Neural progenitor cell (in vitro differentiated cells): ENCODE measurements at places on chromosomes 1 and 21.

DNA sequence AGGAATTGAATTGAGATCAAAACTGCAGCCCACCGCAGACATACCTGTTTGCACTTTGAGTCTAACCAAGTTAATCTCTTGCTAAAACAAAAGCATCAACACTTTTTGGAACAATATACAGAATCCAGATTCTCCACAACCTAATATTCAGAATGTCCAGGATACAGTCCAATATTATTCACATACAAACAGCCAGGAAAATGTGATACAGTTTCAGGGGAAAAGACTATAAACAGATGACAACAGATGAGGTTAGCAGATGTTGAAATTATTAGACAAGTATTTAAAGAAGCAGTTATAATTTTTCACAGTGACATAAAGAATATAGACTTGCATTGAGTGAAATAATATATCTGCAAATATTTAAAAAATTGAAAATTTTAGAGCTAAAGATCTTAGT, 678.1 kb upstream of the CXADR start:
- DNase-seq, result no peak

DNA sequence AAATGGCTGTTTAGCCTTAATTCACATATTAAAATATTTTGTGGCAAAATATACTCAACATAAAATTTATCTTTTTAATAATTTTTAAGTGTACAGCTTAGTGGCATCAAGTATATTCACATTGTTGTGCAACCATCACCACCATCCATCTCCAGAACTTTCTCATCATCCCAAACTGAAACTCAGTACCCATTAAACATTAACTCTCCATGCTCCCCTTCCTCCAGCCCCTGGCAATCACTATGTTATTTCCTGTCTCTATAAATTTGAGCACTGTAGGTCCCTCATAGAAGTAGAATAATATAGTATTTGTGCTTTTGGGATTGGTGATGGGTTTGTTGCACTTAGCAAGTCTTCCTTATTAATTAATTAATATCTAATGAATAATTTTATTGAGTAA, 29.4 kb downstream of the CCN1 start:
- DNase-seq, result no peak

DNA sequence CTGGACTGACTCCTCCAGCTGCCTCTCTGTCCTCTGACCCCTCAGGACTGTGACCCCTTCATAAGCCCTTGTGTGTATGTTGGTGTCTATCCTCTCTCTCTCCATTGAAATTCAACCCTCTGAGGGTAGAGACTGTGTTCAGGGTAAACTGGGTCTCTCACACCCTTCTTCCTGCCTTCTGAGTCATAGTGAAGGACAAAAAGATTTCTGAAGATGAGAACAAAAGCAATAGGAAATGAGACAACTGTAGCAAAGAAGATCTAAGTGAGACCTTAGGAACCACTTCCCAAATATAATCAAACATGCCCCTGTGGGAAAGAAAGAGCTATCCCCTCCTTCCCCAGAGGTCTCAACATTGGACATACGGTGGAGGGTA, 16.9 kb downstream of the NUAK2 start:
- no peak for DNase-seq

GRCh38 chr1:156283521-156283920, 604 bp upstream of the TMEM79 start:
- no peak for DNase-seq

- DNase-seq, result no peak
Measured at GRCh38 chr1:244100704-244101453, 49.8 kb downstream of the ZBTB18 start.

DNA sequence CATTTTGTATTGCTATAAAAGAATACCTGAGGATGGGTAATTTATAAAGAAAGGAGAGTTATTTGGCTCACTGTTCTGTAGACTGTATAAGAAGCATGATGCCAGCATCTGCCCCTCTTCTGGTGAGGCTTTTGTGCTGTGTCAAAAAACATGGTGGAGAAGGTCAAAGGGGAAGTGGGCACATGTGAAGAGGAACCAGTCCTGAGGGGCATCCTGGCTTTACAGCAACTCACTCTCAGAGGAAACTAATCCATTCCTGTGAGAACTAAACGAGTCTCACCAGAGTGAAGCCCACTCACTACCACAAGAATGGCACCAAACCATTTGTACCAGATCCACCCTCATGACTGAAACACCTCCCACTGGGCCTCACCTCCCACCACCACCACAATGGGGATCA, 18.8 kb upstream of the SELP start:
- no peak for DNase-seq

DNA sequence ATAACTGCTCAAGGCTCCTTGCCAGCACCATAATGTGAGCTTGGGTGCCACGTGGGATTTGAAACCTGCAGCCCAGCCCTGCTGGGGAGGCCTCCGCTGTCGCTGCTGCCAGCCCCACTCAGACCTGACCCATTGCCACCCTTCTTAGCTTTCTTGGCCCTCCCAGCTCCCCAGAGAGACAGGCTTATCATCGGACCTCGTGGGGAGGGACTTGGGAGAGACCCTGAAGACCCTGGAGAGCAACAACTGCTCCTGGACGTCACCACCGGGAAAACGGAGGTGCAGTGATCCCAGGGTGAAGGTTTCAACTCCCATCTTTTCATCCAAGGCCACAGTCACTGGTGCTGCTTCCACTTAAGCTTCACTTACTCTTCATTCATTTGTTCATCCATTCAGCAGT, 596.1 kb downstream of the PTPRU start:
- DNase-seq, result no peak

- DNase-seq, result no peak
Measured at GRCh38 chr1:31798086-31798432, 17.8 kb downstream of the SPOCD1 start.

GRCh38 chr1:62037274-62037673, 157.4 kb upstream of the L1TD1 start:
- DNase-seq, result no peak

DNA sequence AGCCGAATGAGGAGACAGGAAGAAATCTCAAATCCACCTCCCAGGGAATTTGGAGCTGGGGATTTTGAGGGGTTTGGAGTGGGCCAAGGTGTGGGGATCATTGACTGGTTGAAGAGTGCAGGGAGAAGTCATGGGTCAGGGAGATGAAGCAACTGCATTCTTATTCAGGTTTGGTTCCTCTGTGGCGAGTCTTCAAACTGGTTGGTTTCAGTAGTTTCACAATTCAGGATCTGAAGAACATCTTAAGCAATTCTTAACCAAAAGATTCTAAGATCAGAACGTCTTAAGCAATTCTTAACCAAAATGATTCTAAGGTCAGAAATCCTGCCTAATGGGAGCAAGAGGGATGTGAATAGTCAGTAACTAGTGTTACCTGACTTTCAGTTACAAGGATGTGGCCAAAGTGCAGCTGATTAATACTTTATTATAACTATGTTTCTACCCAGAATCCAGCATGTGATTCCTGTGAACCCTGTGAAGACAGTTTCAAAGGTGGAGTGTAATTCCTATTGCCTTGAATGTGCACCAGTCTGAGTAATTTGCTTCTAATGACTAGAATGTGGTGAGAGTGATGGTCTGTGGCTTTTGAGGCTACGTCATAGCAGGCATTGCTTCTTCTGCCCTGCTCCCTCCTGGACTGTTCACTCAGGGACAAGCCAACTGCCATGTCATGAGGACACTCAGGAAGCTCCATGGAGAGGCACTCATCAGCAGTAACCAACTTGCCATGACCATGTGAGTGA, 61.2 kb downstream of the OLFML3 start:
- no peak for DNase-seq

DNA sequence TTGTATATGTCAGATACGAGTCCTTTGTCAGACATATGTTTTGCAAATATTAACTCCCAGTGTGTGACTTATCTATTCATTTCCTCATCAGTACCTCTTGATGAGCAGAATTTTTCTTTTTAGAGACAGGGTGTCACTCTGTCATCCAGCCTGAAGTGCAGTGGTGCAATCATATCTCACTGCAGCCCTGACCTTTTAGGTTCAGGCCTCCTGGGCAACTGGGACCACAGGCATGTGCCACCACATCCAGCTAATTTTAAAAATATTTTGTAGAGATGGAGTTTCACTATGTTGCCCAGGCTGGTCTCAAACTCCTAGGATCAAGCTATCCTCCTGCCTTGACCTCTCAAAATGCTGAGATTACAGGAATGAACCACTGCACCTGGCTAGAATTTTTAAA, 93.0 kb downstream of the HLCS start:
- no peak for DNase-seq

- no peak for DNase-seq
Measured at GRCh38 chr1:153956997-153957715, 1.3 kb downstream of the CRTC2 start.

GRCh38 chr21:27346041-27346448, 379.2 kb upstream of the ADAMTS5 start:
- DNase-seq, result no peak

DNA sequence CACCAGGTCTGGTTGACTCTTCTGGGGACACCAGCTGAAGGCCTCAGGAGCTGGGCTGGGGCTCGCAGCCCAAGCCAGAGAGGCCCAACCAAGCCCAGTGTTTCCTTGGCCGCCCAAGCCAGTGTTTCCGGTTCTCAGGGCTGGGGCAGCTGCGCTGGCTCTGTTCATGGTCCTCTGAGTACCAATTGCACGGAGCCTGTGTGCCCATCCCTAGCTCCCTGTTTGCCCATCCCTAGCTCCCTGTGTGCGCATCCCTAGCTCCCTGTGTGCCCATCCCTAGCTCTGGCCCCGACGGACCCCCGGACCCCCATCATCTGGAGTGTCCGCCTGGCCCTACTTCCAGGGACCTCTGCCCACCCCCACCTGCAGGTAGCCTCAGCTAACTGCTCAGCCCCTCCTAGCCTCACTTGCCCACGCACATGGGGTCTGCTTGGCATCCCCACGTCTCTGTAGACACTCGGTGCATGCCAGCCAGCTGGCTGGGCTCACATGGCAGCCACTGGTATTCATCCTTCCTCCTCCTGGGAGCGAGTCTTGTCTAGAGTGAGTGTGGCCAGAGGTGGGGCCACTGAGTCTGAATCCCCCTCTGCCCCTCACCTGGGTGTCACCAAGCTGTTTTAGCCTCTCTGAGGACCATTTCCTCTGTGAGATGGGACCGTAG, 64.0 kb downstream of the WNT9A start:
- no peak for DNase-seq

DNA sequence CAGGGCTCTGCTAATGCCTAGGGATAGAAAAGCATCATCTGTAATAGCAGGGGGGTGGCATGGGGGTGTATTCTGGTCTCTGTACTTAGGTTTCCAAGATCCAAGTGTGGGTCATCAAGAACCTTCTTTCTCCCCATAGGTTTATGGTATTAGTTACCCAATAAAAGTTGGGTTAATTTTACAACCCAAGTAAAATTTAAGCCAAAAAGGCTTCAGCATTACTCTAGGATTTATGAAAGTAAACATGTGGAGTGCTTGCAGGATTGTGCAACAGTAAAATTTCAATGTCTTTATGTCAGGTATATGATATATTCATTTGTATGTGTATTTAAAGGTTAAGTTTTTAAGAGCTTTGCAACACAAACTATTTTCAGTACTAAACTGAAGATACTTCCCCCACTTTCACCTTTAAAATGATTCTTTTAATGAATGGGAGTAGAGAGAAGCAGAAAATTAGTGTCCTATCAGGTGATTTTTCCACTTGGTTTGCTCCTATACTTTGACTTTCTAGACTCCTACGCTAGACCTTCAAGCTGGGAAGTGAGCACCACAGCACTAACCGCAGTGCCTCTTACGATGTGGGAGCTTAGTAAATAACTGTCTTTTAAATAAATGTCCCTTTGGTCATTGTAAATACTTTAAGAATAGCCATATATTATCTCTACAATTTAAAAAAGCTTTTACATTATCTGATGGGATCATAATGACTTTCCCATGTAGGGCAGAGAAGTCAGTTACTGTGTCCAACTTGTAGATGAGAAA, 67.8 kb upstream of the UBE2U start:
- DNase-seq, result no peak

DNA sequence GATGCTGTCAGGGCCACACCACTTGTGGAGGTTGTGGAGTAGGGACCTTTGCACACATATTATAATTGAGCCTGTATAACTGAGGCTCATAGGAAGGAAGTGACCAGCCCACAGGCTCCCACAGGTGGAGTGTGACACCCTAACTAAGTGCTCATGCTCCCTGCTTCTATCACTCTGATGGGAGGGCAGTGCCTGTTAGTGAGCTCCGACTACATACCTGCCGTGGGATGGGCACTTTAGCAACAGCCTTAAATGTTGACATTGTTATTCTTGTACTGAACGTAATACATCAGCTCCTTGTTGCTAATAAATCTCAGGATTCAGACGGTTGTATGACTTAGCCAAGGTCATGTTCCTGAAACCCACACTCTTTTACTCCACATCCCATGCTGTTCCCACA, 58.0 kb downstream of the BEND5 start:
- no peak for DNase-seq

- no peak for DNase-seq
Measured at GRCh38 chr1:196401891-196402290, 206.3 kb downstream of the KCNT2 start.

DNA sequence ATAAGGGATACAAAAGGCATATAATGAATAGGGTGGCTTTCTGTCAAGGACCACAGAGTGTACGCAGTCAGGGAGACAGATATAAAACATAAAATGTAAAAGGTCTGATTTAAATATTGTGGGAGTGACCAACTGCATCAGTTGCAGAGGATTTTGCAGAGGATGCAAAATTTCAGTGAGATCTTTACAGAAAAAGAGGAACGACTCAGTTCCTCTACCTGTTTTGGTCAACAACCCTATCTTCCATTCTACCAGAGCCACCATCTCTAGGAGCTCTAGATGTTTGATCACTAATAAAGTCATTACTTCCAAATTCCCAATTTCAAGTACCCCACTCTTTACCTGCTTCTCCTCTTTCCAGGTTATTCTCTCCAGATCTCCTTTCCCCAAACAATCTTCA, 16.5 kb downstream of the SOD1 start:
- DNase-seq, result no peak

GRCh38 chr1:89839516-89839915, 18.7 kb downstream of the LRRC8D start:
- no peak for DNase-seq

- DNase-seq, result no peak
Measured at GRCh38 chr1:193549081-193549480, 362.7 kb upstream of the B3GALT2 start.

- no peak for DNase-seq
Measured at GRCh38 chr21:35045542-35046262, 3.4 kb downstream of the RUNX1 start.

- no peak for DNase-seq
Measured at GRCh38 chr1:1622010-1622787, 6.9 kb downstream of the MIB2 start.
